ENCODE measurements at places on chromosomes 11 and 22.
A peak's percentile ranks its signal among the peaks of the same experiment; 100 is the strongest.

DNA sequence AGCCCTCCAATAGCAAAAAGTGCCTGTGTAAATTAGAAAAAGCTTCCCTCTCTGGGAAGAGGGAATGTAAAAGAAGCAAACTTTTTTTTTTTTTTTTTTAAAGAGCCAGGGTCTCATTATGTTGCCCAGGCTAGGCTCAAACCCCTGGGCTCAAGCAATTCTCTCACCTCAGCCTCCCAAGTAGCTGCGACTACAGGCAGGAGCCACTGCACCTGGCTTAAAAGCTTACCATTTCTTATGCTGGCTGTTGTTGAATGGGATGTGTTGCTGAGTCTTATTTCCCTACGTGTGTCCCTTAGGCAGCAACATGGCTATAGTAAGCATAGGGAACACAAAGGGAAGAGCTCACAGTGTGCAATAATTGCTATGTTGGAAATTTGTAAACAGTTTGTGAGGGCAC lies 225.5 kb upstream of the CCDC90B start:
- DNase-seq: no peak

DNA sequence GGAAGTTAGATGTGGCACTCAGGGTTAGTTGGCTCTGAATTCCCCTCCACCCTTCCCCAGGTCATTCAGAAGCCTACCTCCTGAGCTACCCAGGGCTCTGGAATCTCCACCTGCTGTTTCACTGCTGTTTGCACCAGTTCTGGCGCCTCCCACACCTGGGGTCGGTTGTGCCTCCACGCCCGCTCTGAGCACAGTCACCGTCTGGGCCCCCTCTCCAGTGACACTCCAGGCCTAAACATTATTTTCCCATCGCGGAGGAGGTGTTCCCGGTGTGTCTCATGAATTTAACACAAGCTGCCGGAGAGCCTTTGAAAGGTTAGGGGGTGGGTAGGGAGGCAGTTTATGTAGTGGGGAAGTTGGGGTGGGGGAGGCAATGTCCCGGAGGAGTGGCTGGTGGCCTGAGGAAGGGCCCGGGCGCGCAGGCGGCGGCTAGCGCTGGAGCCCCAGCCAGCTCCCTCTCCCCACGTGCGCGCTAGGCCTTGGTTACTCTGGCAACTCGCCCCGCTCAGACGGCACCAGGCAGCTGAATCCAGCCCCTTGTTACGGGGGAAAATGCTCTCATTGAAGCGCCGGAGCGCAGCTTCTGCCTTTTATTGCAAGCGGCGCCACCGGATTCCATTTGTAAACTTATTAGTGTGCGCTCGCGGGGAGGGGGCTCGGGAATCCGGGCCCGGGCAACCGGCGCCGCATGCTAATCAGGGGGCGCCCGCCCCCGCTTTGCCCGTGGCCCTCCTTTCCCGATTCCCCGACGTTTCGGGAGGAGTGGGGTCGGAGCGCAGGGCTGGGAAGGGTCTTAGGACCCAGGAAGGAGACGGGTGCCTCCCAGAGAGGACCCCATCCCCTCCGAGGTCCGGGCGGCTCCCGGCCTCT lies 52.4 kb downstream of the GRIK4 start:
- peak; percentile 33 for DNase-seq

GRCh38 chr11:85898456-85898855 lies 43.3 kb downstream of the CCDC83 start:
- peak; percentile 40 for DNase-seq

GRCh38 chr22:43256976-43257545 lies 70.1 kb upstream of the TTLL12 start:
- DNase-seq: no peak

GRCh38 chr11:73334384-73335203 lies 26.5 kb downstream of the ARHGEF17 start:
- peak; percentile 92 for DNase-seq

- no peak for DNase-seq
Observed at GRCh38 chr11:33704240-33705002, 3.8 kb upstream of the C11orf91 start.

- DNase-seq: no peak
Observed at GRCh38 chr11:67120456-67120855, 1.4 kb downstream of the KDM2A start.

DNA sequence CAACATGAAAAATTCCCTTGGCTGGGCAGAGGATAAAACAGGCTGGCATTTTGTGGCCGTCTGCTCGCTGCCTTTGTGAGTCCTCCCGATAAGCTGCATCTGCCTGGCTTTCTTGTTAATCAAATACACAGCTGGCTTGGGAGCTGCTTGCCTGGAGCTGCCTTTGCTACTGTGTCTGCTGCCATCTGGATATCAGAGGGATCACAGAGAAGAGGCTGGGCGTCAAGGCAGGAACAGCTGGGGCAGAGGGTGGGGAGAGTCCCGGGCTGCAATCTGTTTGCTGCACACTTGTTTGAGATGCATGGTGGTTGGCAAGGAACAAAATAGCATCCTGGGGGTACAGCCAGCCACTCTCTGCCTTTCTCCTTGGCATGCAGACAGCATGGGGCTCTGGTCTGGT lies 36.0 kb downstream of the COMMD9 start:
- DNase-seq: no peak

GRCh38 chr11:28011813-28012212 lies 96.1 kb downstream of the KIF18A start:
- no peak for DNase-seq

GRCh38 chr11:100908746-100909145 lies 220.9 kb downstream of the PGR start:
- peak; percentile 62 for DNase-seq
